ENCODE measurements at places on chromosomes 6 and 20. TPM values are rescaled to one million over a fixed set of nuclear protein-coding genes. Genes with fewer than 3 reads are reported as not detected.

DNA sequence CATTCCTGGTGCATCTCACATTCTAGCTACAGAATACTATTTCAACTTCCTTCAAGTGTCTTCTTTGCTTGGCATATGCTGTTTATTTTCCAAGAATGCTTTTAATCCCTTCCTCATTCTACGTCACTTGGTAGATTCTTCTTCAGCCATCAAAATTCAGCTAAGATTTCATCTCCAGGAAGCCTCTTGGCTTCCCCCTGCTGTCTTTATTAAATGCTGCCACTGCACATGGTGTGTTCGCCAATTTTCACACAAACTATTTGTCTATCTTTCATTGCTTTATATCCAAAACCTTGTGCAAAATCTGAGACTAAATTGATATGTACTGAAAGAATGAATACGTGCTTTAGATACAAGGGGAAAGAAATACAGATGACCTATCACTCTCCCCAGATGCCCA lies 253.0 kb downstream of the RFPL4B start:
- no peaks in the 10 kb centered on the region for H3K36me3 ChIP-seq
- DNase-seq = no peak
- no peaks in the 10 kb centered on the region for H3K27me3 ChIP-seq
- H3K4me1 ChIP-seq = no peaks in the 10 kb centered on the region
- H3K4me3 ChIP-seq = no peak overlapping the region
- no peak overlapping the region for H3K27ac ChIP-seq

GRCh38 chr6:54419885-54420284 lies 111.6 kb downstream of the TINAG start:
- H3K27ac ChIP-seq = no peak overlapping the region
- H3K36me3 ChIP-seq = no peaks in the 10 kb centered on the region
- DNase-seq = no peak
- H3K27me3 ChIP-seq = no peaks in the 10 kb centered on the region
- H3K4me3 ChIP-seq = no peak overlapping the region

- no peak overlapping the region for H3K4me3 ChIP-seq
- H3K4me1 ChIP-seq = no peaks in the 10 kb centered on the region
Observed at GRCh38 chr6:33654831-33655554, 33.9 kb downstream of the ITPR3 start.

GRCh38 chr6:54244430-54244829 lies 63.8 kb upstream of the TINAG start:
- H3K27ac ChIP-seq = no peak overlapping the region
- H3K36me3 ChIP-seq = no peaks in the 10 kb centered on the region
- no peaks in the 10 kb centered on the region for H3K27me3 ChIP-seq
- peak; percentile 60 for DNase-seq

GRCh38 chr6:140366991-140367390 lies 992.5 kb upstream of the CITED2 start:
- no peaks in the 10 kb centered on the region for H3K4me1 ChIP-seq
- H3K36me3 ChIP-seq = peaks cover 18% of the 10 kb centered on the region
- no peak for DNase-seq
- no peak overlapping the region for H3K4me3 ChIP-seq
- no peaks in the 10 kb centered on the region for H3K27me3 ChIP-seq

BTN1A1 gene
- total RNA-seq = 0.38 TPM

CLIC5 gene
- not detected for total RNA-seq

C20orf204 gene
- total RNA-seq = 0.85 TPM

CAGE1 gene
- total RNA-seq = 0.07 TPM

SLC22A1 gene
- total RNA-seq = not detected

FGD2 gene
- 0.14 TPM for total RNA-seq
